ENCODE measurements at places on chromosomes 11 and 22.

GRCh38 chr11:68148071-68148805 is 27.1 kb upstream of the CHKA start:
- DNase-seq = no peak

DNA sequence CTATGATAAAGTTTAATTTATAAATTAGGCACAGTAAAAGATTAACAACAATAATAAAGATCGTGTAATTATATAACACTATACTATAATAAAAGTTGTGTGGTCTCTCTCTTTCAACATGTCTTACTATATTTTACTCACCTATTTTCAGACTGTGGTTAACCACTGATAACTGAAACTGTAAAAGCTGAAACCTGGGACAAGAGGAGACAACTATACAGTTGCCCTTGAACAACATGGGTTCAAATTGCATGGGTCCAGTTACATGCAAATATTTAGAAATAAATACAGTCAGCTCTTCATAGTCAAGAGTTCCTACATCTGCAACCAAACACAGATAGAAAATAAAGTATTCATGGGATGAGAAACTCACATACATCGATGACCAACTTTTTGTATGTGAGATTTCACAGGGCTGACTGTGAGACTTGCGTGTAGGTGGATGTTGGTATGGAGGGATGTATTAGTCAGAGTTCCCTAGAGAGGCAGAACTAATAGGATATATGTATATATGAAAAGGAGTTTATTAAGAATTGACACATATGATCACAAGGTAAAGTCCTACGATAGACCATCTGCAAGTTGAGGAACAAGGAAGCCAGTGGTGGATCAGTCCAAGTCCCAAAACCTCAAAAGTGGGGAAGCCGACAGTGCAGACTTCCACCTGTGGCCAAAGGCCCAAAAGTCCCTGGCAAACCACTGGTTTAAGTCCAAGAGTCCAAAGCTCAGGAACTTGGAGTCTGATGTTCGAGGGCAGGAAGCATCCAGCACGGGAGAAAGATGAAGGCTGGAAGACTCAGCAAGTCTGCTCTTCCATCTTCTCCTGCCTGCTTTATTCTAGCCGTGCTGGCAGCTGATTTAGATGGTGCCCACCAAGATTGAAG is 359.5 kb downstream of the INSC start:
- DNase-seq = no peak

DNA sequence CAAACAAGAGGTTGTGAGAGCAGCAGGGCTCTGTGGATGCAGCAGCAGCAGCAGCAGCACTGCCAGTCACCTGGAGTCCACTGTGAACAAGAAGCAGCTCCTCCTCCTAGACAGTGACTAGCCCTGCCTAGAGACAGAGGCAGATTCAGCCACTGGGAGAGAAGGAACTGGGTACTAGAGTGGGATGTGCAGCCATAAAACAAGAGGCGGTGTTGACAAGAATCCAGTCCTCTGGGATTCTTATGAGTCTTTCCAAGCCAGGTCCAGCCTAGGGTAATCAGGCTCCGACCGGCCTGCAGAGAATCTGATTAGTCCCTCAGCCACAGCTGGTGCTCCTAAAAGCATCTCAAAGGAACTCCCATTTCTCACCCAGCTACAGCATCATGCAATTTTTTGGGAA is 83.9 kb upstream of the USP47 start:
- no peak for DNase-seq

DNA sequence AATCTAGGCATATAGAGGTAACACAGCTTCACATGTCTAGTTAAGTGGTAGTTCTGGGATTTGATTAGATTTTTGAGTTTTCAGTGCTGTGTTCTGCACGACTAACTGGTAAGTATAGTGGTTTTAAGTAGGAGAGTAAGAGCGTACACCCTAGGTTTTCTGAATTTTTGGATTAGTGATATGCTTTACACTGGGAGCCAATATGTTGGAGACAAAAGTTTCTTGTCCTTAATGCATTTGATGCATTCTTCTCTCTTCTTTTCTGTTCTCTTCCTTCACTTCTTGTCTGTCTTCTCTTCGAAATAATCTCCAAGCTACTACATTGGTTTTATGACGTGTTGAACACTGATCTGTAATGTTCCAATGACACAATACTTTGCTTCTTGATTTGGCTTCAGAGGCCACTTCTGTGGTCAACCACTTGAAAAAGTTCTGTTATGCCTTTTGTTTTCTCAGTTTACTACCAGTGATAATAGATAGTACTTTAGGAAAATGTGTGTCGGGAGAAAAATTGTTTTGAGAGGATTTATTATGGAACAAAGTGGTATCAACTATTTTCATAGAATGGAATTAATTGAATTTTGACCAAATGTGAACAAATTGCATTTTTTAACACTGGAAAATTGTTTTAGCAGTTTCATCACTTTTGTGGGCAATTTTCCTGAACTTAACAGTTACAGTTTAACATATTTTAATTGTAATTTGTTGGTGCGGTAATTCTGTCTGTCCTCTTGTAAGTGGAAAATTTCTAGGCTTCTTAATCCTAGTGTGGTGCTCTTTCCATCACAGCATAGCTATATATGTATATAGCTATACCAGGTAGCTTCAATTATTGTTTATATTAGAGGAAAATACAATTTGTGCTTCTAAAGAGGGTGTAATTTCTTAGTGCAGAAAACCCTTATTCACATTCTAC is 2.6 kb downstream of the PDE3B start:
- DNase-seq = no peak

- peak; percentile 53 for DNase-seq
Measured at GRCh38 chr11:118081241-118081958, 4.5 kb downstream of the TMPRSS4 start.

GRCh38 chr11:9132203-9132878 is 40.9 kb upstream of the SCUBE2 start:
- no peak for DNase-seq

DNA sequence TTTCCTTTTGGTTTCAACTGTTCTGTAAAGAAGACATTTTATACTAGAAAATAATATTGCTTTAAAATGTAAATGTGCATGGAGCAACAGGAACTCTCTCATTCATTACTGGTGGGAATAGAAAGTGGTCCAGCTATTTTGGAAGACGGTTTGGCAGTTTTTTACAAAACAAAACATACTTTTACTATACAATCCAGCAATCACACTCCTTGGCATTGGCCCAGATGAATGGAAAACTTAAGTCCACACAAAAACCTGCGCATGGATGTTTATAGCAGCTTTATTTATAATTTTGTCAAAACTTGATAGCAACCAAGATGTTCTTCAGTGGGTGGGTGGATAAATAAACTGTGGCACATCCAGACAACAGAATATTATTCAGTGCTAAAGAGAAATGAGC is 49.9 kb upstream of the SEPTIN5 start:
- DNase-seq = no peak

GRCh38 chr11:117712530-117712929 is 84.5 kb downstream of the DSCAML1 start:
- DNase-seq = no peak

GRCh38 chr11:126112547-126112946 is 49.9 kb upstream of the CDON start:
- no peak for DNase-seq

DNA sequence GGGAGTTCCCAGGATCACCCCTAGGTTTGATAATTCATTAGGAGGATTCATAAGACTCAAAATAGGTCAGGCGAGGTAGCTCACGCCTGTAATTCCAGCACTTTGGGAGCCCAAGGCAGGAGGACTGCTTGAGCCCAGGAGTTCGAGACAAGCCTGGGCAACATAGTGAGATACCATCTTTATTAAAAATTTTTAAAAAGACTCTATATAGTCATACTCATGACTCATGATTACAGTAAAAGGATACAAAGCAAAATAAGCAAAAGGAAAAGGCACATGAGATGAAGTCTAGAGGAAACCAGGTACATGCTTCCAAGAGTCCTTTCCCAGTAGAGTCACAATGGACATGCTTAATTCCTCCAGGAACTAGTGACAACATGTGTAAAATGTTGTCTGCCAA is 13.9 kb upstream of the PTS start:
- DNase-seq = no peak

DNA sequence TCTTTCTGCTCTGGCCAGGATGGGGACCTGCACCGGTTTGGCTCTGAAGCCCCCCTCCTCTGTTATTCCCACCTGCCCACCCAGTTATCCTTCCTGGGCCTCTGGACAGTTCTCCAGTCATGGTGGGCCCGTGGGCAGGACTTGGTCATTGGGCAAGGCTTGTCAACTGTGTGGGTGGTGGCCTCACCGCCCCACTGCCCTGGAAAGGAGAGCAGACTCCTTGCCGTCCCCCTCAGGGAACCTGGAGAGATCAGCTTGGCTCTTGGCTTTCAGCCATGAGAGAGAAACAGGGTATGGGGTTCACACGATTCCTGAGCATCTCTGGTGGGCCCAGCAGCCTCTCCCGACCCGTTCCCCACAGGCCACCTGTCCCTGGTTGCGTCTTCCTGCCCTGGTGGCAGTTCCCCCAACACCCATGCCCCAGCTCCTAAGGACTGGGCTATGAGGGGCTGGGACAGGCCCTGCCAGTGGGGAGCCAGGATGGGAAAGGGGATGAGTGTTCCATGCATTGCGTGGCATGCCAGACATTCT is 92.3 kb downstream of the MORC2 start:
- no peak for DNase-seq

- no peak for DNase-seq
Measured at GRCh38 chr22:31363885-31364465, 17.8 kb upstream of the PATZ1 start.

GRCh38 chr22:32652645-32653270 is 148.7 kb upstream of the TIMP3 start:
- DNase-seq = peak; percentile 38

DNA sequence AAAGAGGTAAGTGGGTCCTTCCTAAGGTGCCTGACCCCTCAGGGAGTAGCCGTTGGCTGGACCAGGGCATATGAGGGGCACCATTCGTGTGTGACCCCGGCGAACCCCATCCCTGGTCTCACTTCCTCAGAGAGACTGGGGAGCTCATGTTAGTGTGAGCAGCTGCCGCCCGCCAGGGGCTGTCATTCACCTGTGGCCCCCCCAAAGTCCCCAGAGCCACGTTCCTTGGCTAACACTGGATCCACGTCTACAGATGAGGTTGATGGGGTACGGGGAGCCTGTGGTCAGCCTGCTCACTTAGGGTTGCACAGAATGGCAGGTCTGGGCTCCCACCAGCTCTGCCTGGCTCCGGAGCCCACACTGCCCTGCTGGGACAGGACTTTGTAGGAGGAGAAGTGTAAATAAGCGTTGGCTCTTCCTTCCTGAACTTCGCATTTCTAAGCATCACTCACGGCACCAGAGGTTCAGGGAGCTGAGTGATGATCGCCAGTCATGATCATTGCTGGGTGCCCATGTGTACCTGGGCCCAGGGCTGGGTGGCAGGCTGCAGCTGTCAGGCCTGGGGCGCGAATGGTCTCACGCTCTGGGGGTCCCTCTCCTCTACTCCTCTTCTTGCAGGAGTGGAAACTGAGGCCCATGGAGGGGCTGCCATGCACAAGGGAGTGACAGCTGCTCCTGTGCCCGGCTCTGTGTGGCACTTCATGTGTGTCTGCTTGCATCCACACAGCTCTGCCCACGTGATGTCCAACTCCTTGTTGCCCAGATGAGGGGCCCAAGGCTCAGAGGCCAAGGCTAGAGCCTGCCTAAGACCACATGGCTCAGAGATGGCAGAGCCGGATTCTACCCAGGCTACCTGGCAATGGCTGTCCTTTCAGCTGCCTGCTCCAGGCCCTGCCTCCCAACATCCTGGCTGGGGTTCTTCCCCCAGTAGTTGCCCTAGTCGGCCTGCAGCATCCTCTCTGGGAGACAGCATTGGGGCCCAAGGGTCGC is 11.1 kb downstream of the TTC38 start:
- no peak for DNase-seq

DNA sequence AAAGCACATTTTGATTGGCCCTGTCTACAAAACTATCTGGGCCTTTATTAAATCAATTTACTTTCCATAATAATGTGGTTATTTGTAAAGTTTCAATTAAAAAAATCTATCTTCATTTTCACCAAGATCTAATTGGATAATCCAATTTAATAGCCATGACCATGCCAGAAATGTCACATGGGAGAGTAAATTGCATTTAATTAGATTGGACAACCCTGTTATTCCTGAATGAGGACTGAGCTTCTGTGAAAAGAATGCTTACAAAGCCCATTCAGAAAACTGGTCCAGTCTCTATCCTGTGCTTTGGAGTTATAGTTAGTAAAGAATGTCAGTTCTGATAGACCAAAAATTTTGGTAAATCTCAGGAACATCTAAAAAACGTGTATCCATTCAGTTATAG is 541.9 kb upstream of the ANO5 start:
- no peak for DNase-seq

DNA sequence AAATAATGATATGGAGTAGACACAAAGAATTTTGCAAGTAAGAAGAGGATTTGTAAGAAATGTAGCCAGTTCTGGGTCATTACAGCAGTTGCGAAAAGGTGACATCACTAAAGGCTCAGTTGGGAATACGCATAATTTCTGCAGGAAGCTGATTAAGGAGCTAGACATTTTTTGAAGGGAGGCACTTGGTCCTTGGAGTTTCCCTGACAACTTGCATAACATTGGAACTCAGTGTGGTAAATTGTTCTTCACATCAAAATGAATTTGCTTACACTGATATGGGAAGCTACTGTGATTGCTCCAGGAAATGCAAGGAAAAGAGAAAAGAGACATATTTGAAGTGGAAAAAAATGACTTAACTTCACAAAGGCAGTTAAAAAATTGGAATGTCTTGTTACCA is 626.1 kb downstream of the NELL1 start:
- DNase-seq = no peak

DNA sequence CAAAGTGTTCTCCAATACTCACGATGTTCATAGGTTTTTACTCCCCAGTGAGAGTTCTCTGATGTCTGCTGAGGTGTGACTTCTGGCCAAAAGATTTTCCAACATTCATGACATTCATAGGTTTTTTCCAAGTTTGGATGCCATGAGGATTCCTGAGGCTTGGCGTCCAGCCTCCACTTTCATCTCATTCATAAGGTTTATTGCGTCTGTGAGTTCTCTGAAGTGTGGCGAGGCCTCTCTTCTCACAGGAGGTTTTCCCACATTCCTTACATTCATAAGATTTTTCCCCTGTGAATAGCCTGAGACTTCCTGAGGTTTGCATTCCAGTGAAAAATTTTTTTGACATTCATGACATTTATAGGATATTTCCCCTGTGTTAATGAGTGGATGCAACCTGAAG is 1014.1 kb downstream of the LRRC4C start:
- no peak for DNase-seq

- DNase-seq = no peak
Measured at GRCh38 chr22:44431256-44431655, 66.8 kb downstream of the RTL6 start.

GRCh38 chr11:2380807-2381350 is 3.8 kb downstream of the CD81 start:
- DNase-seq = no peak
